Activated naive CD4-positive, alpha-beta T cell (primary cell): ENCODE measurements at places on chromosomes 7 and 10.

DNA sequence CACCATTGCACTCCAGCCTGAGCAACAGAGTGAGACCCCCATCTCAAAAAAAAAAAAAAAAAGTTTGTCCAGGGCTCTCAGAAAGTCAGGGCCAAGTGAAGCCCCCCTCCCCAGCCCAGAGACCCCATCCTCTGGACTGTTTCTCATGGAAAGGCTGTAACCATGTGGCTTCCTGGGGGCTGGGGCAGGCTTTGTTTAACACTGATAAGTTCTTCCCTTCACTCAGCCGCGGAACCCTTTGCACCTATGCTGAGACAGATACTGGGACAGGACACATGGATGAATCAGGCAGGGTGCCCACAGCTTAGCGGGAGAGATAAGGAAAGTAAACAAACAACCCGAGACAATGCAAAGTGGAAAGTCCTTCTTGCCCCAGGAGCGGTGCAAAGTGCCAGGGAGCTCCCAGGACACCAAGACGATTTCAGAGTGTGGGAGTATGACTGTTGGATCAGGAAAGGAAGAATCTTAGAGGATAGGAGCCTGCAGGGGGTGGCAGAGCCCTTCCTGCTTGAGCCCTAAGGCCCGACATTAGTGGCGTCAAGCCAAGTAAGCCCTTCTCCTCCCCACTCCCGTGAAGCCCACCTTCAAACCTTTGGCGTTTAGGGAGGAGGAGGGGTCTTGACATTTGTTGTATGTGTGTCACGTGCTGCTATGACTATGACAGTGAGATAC is 11.6 kb downstream of the MLXIPL start:
- DNase-seq: no peak

GRCh38 chr7:91556239-91556638 is 292.0 kb downstream of the FZD1 start:
- no peak for DNase-seq

DNA sequence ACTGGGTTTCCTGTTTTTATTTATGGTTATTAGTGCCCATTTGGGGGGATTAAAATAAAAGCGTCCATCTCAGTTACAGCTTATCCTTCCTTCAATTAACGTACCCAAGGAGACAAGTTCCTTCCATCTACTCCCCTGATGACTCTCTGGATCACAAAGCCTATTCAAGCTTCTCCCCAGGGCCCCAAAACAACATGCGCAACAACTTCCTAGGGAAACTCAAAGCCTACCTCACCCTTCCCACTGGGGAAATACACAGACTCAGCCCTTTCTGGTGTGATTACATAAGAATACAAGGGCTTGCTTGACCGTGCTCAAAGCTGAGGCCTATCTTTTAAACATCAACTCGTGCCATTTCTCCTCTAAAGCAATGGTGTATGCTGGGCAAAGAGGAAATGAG is 112.4 kb downstream of the CDK6 start:
- no peak for DNase-seq

DNA sequence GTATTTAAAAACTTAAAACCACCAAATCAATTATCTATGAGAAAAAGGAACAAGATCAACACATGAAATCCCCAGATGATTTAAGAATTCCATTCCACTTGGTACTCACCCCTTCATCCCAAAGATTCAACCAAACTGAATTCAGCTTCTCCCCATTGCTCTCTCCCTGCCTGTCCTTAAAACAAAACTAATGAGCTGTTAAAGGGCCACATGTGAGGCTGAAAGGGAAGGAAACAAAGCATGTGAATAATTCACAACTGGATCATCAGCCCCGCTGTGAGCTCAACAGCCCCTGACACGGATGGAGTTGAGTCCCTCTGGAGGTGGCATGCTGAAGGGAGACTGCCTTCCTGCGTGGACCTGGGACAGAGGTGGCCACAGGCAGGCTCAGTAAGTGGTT is 32.9 kb downstream of the VOPP1 start:
- DNase-seq: no peak

- no peak for DNase-seq
Measured at GRCh38 chr10:73225518-73225917, 21.5 kb downstream of the DNAJC9 start.
